WTC11 (cell line): ENCODE measurements at places on chromosomes 1 and 21.
A peak's percentile ranks its signal among the peaks of the same experiment; 100 is the strongest.

DNA sequence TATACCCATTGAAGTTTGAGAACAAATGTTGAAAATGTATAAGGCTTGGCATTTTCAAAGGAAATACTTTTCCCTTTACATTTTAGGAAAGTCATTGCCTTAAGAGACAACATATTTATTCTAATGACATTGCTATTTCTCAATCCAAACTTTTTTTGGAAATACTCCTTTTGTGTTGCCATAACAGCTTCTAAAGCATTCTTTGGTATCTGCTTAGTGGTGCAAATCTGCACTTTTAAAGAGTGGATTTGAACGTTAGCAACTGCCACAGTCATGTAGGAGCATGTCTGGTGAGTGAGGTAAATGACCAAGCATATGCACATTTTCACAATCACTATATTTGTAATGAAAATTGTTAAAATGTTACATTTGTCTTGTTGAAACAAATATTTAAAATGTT lies 124.4 kb upstream of the GORAB start:
- no peak for DNase-seq

DNA sequence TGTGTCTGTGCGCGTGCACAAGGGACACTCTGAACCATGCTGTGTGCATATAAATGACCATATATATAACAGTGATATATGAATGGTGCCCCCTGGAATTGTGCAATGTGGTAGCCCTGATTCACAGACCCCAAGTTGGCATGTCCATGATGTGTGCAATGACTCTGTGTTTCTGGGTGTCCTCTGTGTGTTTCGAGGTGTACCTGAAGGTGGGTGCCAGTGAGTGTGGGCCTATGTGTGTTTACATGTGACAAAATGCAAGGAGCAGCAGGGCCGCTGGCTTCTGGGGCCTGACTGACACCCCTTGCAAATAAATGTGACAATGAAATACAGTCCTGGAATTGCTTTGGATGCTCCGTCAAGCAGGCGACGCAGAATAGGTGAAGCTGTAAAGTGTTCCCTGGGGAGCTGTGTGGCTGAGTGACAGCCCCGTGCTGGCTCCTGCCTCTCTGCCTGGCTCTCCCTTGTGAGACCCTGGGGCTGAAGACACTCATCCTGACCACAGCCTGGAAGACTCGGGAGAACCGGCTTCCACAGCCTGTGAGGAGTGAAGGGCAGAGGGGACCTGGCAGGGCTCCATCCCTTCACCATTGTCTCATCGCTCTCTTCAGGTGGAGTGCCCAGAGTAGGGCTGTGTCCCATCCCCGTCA lies 38.2 kb upstream of the CSF3R start:
- no peak for DNase-seq

- no peak for DNase-seq
Measured at GRCh38 chr1:155017946-155018316, 15.3 kb downstream of the ZBTB7B start.

DNA sequence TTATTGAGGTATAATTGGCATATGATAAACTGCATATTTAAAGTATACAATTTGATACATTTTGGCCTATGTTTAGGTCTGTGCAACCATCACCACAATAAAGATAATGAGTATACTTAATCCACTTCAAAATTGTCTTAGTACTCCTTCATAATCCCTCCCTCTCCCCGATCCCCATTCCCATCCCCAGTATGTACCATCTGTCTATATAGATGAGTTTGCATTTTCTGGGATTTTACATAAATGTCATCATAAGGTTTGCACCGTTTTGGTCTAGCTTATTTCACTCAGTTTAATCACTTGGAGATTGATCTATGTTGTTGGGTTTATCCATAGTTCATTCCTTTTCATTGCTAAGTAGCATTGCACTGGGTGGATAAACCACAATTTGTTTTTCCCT lies 74.3 kb downstream of the POFUT2 start:
- no peak for DNase-seq

DNA sequence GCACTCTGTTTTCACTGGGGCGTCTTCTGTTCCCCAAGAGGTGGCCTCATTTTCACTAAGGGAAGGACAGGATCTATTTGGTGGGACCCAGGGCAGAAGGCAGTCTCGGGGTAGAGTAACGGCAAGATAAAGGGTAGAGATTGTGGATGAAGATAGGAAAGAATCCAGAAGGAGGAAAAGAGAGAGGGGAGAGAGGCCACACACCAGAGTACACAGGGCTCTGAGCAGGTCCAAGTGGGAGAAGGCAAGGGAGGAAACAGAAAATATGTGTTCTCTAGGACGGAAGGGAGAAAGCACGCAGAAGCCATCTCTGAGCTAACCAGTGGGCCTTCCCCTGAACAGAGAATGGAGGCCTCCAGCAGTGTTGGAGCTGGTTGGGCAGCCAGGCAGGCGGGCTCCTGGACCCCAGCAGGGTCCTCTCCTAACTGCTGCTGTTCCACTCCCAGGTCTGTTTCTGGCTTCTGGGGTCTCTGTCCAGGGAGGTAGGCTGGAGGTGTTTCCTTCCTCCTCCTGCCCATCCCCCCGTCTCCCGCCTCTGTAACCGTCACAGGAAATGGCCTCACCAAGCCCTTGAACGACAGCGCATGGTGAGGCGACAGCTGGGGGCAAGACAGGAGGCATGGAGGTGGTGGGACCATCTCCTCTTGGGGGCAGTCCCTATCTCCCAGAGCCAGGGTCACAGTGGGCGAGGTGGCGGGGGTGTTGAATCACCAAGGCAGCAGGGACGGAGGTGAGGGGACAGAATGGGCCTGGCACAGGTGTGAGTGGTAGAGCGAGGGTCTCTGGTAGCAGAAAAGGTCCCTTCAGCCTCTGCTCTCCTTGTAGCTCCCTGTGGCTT lies 649 bp downstream of the PTPN7 start:
- DNase-seq, result no peak

- no peak for DNase-seq
Measured at GRCh38 chr1:49208712-49209111, 432.0 kb upstream of the BEND5 start.

GRCh38 chr1:87132284-87132870 lies 196.3 kb upstream of the LMO4 start:
- DNase-seq, result peak; percentile 33

DNA sequence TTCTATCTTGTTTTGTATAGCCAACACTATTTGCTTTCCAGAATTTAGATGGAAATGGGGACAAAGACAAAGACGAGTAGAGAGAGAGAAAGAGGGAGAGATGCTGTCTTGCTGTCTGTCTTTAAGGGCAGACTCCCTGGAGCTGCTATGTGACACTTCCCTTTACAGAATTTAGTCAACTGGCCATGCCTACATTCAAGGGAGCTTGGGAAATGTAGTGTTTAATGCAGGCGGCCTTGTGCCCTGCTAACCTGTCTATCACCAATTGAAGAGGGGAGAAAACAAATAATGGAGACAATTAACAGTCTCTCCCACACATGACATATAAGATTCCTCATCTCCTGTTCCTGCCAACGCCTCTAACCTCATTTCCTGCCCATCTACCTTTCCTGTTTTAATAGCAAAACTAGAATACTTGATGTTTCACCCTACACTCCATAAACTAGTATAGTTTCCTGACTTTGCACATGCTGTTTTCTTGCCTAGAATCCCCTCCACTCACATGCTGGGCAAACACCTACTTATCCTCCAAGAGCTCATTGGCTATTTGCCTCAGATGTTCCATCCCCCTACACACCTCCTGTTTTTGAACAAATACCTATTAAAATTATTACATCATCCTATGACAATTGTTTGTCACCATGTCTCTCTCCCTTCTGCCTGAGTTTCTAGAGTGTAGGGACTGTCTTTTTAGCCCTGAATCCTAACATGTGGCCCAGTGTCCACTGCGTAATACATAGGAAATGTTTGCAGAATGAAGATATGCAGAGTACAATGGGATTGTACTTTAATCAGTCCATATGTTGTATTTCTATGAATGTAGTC lies 117.2 kb downstream of the SLC25A24 start:
- DNase-seq, result no peak

- no peak for DNase-seq
Measured at GRCh38 chr1:115632251-115633026, 9.3 kb upstream of the VANGL1 start.

- DNase-seq, result no peak
Measured at GRCh38 chr1:151346082-151346768, 827 bp downstream of the RFX5 start.

DNA sequence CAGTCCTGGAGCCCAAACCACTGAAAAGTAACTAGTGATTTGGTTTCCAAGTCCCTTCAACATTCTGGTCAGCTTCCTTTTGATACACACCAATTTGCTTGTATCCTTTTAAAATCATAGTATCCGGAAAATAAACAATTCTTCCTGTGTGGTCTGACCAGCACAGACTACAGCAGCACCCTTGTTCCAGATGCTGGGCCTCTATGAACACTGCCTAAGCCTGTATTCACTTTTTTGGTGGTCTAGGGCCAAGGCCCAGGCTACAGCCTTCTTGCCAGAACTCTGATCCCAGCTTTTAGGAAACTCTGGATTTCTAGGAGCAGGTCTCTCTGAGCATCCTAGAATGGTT lies 801 bp upstream of the DDAH1 start:
- DNase-seq, result no peak
